Mammary epithelial cell (primary cell): ENCODE measurements at places on chromosomes 3 and 15.
A peak's percentile ranks its signal among the peaks of the same experiment; 100 is the strongest.

DNA sequence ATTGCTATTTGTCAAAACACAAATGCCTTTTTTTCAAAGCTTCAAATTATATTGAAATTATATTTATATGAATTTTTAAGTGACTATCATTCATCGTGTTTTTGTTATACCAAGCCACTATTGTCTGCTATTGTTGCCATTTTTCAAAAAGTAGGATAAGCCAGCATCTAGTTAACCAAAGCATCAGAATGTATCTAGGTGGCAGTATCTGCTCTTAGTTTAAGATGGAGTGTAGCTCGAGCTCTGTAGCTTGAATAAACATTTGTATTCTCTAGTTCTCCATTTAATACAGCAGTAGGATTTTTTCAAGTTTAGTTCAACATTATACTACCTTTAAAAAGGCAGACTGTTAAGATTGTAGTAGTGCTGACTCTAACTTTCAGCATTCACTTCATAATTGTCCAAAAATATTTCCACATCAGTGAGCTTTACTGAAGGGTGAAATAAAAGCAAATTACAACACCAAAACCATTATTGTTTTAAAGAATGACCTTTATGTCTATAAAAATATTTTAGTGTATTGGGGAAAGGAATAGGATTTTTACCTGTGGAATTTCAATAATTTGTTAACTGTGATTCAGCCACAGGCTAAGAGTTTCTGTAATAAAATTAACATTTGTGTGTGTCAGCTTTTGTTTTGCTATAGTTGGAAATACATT lies 19.6 kb upstream of the C15orf61 start:
- DNase-seq = peak; percentile 9

GRCh38 chr15:48671103-48672022 lies 25.9 kb upstream of the FBN1 start:
- peak; percentile 85 for DNase-seq

DNA sequence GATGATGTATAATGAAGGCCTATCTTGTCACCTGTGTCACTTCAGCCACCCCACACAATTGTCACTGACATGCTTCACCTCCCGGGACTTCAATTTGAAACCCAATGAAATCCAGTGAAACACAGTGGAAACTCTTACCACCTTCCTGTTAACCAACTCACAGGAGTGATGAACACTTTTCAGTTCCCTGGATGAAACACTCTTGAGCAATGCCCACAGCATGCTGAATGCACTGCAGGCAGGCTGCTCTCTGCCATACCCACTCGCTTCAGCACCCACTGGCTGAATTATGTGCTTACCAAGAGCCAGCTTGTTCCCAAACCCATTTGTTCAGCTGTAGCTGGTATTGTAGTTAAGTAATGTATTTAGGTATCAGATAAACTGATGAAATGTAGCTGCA lies 47.0 kb downstream of the MAP2K1 start:
- DNase-seq = no peak

GRCh38 chr3:147915057-147915456 lies 505.9 kb downstream of the ZIC1 start:
- no peak for DNase-seq

- DNase-seq = peak; percentile 37
Observed at GRCh38 chr3:122092460-122093165, 37.5 kb downstream of the CD86 start.
